ENCODE measurements at places on chromosomes 2 and 18.

DNA sequence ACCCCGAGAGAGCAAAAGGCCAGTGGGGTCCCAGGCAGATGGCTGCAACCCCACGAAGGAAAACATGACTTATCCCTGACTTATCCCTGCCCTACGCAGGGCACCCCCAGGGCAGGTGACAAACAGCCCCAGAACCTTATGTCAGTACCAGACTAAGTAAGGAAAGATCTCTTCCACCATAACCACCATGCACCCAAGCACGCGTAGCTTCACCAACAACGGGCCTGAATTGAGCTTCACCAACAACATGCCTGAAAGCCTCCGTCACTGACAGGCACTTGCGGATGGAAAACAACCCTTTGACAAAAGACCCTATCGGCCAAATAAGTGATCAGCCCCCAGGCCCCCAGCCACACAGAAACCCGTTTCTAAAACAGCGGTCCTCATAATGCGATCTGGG, 34.1 kb downstream of the HDAC4 start:
- no peak for DNase-seq

DNA sequence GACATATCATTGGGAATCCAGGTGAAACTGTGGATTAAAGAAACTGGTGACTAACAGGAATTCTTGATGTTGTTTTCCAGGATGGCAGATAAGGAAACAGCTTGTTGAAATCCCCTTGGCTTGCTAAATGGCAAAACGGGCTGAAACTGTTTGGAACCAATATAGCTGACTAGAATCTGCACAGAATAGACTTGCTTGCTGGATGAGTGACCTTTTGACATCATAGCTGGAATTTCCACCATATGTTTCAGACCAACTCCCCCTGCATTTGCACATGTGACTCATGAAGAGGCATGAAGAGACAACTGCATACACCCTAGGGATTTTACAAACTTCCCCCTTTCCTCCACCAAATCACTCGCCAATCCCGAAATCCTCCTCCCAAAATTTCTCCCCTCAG, 87.7 kb upstream of the LYPD1 start:
- no peak for DNase-seq

GRCh38 chr18:73719611-73720010, 428.0 kb downstream of the FBXO15 start:
- no peak for DNase-seq

GRCh38 chr2:7930800-7931635, 750.8 kb upstream of the ID2 start:
- DNase-seq = no peak

DNA sequence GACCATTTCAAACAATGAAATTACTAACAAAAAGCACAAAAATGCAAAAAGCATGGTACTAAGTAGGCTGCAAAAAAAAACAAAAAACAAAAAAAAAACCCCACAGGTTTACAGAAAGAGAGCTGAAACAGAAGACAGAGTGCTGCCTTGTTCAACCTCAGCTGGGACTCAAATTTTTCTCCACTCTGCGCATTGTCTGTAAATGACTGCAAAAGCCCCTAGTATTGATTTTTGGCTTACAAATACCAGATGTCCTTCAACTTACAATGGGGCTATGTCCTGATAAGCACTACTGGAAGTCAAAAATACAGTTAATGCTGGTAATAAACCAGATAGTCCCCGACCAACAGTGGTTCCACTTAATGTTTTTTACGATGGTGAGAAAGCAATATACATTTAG, 42.2 kb downstream of the UBE2E3 start:
- no peak for DNase-seq

- peak; percentile 81 for DNase-seq
Measured at GRCh38 chr18:45688833-45689232, 35.1 kb upstream of the SLC14A1 start.

- DNase-seq = no peak
Measured at GRCh38 chr2:190626641-190627210, 22.2 kb upstream of the NAB1 start.

DNA sequence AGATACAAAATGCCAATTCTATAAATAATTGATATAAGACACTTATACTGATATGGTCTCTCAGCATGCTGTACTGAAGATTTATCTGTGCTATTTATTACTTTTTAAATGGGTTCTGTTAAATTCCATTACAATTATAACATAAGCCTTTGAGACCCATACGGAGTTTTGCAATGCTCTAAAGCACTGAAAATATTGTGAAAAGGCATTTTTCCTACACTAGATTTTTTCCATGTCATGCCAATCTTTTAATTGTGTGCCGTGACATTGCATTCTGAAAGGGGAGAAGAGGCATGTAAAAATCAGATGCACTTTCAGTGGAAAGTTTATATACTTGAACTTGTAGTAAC, 46.5 kb downstream of the EFEMP1 start:
- DNase-seq = no peak

DNA sequence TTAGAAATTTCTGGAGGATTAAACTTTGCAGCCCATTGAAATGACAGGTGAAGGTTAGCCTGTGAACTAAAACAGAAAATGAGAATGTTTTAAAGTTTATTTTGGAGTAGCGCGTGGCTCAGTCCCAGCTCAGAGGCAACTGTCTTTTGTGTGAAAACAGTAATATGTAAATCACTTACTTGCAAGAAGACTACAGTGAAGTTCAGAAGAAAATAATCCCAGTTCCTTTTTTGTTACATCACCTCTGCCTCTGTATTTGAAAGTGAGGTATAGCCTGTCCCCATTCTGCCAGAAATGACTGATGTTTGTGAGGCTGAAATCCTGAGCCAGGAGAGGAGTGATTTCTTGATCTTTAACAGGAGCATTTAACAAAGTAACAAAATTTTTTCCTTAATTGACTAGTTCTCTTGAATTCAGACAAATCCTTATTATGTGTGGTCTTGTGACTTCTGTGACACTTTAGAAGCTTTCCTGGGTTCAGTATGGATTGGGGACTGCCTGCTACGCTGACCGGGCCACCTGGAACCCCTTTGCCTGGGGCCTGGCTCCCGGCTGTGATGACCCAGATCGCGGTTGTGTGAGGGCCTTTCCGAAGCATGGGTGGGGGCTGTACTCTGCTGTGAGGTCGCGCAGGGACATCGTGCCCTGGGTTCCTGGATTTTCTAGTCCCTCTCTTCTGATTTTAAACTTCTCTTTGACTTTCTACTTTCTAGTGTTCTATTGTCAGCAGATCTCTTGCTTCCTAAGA, 24.3 kb downstream of the TRAPPC12 start:
- DNase-seq = no peak

- peak; percentile 86 for DNase-seq
Measured at GRCh38 chr2:219247678-219248642, 2.7 kb downstream of the STK16 start.

DNA sequence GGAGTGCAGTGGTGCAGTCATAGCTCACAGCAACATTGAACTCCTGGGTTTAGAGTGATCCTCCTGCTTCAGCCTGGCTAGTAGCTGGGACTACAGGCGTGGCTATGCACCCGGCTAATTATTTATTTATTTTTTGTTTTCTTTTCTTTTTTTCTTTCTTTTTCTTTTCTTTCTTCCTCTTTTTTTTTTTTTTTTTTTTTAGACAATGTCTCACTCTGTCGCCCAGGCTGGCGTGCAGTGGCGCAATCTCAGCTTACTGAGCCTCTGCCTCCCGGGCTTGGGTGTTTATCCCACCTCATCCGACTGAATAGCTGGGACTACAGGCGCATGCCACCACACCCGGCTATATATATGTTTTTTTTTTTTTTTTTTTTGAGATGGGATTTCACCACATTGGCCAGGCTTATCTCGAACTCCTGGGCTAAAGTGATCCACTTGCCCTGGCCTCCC, 1.4 kb upstream of the ANXA4 start:
- DNase-seq = no peak

DNA sequence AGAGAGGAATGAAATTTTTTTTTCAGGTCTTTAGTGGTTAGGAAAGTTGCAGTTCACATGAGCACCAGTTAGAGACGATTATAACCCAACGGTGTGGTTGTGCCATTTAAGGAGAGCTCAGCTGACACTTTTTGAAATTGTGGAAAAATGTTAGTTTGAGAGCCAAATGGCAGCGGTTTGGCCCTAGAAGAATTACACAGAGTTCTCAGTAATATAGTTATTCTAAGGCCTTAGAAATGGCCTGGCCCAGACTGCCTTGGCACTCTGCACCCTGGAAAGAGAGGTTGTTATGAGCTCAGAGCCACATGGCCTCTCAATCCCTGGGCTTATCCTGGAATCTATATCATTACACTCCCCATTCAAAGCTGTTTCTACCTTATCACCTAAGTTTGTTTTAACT, 117.4 kb downstream of the RHBDD1 start:
- DNase-seq = no peak

- peak; percentile 73 for DNase-seq
Measured at GRCh38 chr2:235390108-235390815, 103.6 kb upstream of the AGAP1 start.

GRCh38 chr2:23199115-23199918, 185.7 kb upstream of the KLHL29 start:
- no peak for DNase-seq

DNA sequence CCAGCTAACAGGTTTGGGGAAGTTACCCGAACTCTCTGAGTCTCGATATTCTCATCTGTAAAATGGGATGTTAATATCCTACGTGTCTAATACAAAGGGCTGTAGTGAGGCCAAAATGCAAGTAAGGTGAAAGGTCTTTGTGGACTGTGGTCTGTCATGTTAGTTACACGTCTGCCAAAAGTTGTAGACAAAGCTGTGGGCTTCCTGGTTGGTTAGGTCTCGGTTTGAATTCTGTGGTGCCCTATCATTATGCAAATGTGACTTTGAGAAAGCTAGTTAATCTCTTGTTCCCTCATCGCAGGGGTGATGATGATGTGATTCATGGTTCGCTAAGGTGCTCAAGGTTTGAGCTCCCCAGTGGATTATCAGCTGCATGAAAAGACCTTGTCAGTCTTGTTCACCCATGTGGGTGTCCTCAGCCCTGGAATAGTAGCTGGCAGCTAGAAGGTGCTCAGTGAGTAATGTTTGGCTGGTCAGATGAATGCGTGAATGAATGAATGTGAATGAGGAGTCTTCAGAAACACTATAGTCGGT, 23.1 kb downstream of the TRIB2 start:
- DNase-seq = no peak

DNA sequence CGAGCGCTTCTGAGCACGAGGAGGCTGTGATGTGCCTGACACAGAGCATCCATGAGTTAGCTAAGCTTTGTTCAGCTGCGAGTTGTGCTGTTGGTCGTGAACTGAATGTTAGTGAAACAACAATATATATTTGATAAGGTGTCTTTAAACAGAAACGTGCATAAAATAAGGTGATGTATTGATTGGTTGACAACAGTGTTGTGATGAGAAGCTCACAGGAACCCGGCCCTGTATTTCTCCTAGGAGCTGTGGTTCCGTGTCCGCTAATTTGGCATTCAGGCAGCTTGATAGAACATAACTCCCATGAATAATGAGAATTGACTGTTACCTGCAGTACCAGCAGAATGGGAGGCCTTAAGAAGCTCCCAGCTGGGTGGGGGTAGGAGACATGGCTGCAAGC, 146.4 kb upstream of the MYCN start:
- no peak for DNase-seq

DNA sequence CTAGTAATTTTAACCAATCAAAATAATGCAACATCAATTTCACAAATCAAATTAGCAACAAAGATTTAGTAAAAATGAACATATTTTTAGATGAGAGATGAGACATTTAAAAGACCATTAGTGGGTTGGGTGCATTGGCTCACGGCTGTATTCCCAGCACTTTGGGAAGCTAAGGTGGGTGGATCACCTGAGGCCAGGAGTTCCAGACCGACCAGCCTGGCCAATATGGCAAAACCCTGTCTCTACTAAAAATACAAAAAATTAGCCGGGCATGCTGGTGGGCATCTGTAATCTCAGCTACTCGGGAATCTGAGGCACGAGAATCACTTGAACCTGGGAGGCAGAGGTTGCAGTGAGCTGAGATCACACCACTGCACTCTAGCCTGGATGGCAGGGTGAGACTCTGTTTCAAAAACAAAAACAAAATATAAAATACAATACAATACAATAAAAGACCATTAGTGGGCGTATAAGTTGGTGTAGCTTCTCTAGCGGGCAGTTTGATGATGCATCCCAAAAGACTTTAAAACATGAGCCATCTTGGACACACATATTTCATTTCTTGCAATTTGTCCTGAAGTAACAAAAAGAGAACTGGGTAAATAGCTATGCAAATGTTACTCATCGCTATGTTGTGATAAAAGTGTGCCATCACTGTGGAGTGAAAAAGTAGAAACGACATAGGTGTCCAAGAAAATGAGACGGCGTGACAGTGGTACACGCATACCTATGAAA, 101.8 kb downstream of the COL6A3 start:
- DNase-seq = no peak

GRCh38 chr2:24471662-24472061, 19.4 kb upstream of the NCOA1 start:
- no peak for DNase-seq

DNA sequence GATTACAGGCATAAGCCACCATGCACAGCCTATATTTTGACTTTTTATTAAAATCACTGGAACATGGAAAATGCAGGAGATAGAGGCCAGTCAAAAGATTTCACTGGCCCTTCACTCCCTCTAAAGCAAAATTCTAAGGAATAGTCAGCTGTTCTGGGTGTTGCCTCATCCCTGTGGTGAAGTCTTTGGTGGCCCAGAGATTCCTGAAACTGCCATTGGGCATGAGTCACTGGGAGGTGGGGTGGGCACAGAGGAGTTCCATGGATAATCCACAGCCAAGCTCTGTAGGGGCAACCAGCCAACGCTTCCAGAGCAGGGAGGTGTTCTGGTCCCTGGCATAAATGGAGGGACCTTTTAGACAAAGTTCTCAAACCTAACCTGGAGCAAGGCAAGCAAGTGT, 89.7 kb upstream of the TTC39C start:
- DNase-seq = no peak

DNA sequence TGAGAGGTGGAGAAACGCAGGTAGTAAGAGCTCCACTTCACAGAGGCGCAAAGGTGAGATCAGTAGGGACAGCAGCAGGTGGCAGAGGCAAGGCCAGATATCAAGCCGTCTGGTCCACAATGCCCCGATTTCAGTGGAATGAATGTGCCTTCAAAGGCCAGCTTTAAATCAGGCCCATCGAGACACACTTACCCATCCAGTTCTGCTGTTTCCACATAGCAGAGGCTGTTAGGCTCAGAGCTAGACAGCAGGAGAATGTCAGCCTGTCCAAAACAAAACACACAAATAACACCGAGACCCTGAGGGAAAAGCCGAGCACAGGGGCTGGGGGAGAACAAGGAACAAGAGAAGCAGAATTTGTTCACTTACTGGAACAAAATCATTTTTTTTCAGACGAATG, 75.8 kb upstream of the NARS1 start:
- DNase-seq = no peak
